Activated CD4-positive, alpha-beta T cell treated with anti-CD3 and anti-CD28 coated beads, Interleukin-2, amount 50 U/mL, for 48 hours (primary cell): ENCODE measurements at places on chromosomes 5 and 9.

DNA sequence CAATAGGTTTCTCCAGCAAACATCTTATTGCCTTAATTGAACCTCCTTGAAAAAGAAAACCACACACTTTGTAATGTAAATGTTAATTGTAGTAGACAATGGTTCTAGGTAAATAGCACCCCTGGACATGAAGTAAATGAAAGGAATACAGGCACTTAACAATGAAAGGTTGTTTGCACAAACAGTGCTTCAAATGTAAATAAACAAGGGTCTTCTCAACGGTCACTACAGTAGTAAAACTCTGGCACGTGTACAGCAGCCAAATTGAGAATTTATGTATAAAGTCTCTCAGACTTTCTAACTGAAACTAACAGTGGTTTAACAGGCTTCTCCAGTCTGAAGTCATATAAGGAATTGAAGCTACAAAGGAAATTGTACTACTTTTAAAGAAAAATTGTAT is 218.3 kb downstream of the MEF2C start:
- DNase-seq: no peak

GRCh38 chr5:135626636-135627035 is 47.8 kb upstream of the CXCL14 start:
- DNase-seq: no peak

- DNase-seq: no peak
Observed at GRCh38 chr5:126368239-126368812, 54.9 kb upstream of the GRAMD2B start.

DNA sequence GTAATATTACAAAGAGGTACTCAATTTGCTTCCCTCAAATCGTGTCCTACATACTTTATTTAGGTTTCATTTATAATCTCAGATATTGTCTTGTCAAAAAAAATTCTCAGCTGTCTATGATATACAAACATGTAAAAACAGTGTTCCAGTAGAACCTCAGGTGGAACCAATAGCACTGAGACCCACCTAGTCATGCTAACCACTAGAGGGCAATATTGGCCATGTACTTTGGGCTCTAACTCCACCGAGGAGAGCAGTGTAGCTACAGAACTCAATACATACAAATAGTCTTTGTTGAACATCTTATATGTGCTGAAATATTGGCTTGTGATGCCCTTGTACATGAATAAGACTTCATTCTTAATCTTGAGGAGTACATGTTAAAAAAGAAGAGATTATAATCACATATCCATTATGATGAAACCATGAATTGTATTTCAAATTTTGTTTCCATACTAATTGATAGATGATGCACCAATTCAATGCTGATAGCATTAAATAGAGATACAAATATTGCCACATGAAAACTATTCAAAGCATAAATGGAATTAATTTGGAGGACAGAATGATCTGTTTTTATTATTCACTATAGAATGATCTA is 71.2 kb upstream of the CNTLN start:
- DNase-seq: no peak

DNA sequence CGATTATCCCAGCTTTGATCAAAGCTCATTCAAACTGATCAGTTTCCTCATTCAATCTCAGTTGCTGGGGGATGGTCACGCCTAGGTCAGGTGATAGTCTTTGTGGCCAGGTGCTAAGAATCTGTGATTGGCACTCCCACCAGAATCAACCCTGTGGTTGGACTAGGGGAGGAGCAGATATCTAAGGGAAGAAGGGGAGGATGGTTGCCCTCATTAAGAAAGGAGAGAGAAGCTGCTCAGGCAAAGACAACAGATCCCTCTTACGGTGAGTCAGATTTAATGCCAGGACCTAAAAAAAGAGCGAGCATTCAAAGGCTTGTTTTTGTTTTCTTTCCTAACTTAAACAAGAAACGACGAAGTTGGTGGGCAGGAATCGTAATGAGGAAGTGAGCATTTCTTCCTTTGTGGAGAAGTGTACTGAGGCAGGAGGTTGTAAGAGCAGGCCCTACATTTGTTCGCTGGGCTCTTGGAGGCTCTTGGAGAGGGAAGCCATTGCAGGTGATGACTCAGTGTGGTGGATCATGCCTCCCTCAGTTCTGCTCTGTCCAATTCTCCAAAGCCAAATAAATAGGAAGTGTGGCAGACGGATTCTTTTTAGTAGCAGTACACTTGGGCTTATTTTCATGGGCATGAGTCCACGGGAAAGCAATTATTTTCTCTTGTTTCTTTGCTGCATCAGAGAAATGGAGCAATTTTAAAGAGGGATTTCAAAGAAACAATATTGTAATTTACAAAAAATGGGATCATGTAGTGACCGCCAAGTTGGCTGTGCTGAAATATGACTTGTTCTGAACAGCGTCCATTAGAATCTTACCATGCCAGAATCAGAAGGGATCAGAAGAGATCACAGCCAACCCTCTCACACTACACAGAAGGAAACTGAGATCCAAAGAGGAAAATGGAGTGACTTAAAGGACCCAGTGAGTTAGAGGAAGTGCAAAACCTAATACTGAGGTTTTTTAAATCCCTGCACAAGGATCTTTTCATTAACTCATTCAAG is 18.7 kb upstream of the TGFBR1 start:
- no peak for DNase-seq

DNA sequence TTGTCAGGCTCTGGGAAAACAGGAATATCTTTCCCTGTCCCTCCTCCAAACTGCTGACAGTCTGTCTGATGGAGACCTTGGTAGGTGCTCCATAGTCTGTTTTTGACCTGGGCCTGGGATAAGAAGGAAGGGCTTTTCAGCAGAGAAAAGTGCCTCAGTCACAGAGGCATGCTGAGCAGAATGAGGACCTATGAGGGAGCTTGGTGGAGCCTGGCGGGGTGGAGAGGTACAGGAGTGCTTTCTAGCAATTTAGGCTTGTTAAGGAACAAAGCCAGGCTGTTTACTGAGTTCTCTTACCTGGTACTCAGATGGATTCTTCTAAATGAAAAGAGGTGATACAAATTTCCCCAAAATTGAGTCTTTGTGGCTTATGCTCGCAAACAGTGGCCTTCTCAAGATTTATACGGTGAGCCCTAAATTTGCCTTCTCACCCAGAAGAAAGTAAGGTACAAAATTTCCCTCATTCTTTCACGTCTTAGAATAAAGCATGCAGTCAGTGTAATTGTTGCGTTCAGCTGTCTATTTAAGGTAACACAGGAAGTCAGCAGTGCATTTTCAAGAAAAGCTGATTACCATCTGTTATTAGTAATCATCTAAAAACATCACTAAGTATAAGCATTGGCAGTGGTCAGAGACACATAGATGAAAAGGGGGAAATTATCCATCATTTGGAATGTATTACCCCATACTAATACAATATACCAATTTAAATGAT is 28.6 kb upstream of the IL13 start:
- no peak for DNase-seq

DNA sequence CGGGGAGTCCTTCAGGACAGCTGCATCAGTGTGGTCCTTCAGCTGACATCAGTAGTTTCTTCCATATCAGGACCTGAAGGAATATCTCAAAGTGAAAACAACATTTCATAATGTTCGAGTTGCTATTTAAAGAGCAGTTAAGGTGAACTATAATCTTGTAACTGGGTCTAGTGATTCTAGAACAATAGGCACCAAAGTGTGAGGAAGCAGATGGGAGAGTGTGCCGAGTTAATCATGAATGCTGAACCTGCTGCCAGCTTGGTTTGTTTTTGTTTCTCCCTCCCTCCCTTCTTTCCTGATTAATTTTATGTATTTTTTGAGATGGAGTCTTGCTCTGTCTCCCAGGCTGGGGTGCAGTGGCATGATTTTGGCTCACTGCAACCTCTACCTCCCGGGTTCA is 3.6 kb upstream of the PTGR1 start:
- DNase-seq: no peak

- DNase-seq: no peak
Observed at GRCh38 chr5:59391576-59391975, 501.9 kb downstream of the PDE4D start.

- no peak for DNase-seq
Observed at GRCh38 chr5:9861666-9862256, 231.6 kb upstream of the TAS2R1 start.
